Fibroblast of skin of scalp (primary cell): ENCODE measurements at places on chromosomes 6 and 20.

DNA sequence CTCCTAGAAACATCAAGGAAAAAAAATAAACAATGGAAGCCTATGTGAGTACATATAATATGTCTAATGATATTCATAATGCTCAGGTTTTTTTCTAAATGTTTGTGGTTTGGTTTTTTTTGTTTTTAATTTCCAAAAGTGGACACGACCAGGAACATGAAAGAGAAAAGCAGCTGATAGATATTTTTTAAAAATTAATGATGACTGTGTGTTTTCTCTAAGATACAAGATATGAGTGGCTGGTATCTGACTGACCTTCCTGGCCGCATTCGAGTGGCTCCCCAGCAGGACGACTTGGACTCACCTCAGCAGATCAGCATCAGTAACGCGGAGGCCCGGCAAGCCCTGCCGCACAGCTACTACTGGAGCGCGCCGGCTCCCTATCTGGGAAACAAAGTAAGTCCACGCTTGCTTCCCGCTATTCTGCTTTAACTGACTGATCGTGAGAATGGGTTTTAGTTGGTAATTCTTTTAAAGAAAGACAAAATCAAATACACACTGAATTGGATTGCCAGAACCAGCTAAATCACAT is 309.6 kb downstream of the LAMA2 start:
- DNase-seq, result no peak

- DNase-seq, result peak; percentile 90
Measured at GRCh38 chr6:113447088-113447831, 409.9 kb upstream of the MARCKS start.

GRCh38 chr6:28863604-28864325 is 60.0 kb downstream of the TRIM27 start:
- peak; percentile 85 for DNase-seq

DNA sequence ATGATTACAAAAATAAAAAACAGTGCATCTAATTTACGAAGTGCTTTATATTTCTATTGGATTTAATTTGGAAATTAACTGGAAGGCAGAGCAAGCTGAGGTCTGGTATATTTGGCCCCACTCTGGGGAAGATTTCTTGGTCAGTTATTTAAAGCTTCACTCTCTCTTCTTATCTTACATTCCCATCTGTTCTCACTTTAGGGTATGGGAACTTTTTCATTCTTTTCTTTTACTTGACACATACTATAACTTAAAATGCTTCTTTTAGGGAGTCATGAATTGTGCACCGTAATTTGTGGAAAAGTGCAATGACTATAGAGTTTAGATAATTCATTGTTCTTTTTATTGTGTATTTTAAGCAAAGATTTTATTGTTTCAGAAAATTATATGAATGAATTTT is 170.4 kb downstream of the BCKDHB start:
- peak; percentile 30 for DNase-seq

- DNase-seq, result no peak
Measured at GRCh38 chr20:26308961-26309360, 612.3 kb upstream of the ZNF337 start.

DNA sequence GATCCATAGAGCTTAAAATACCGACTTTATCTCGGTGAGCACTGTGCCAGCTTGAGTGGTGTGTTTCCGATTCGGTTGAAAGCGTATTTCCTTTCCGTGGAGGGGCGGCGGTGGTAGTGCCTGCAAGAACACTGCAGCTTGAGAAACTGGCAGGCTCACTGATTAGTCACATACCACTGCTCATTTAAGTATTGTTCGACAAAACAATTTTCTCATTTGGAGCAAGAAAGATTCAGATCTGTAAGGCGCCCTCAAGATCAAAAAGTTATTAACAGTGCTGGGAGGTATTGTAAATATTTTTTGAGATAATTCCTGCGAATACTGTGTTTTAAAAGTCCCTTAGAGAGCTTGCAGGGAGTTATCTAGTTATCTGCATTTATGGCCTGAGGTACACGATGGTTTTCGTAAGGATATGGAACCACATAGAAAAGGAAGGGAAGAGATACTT is 1.3 kb downstream of the MAPK14 start:
- peak; percentile 57 for DNase-seq

DNA sequence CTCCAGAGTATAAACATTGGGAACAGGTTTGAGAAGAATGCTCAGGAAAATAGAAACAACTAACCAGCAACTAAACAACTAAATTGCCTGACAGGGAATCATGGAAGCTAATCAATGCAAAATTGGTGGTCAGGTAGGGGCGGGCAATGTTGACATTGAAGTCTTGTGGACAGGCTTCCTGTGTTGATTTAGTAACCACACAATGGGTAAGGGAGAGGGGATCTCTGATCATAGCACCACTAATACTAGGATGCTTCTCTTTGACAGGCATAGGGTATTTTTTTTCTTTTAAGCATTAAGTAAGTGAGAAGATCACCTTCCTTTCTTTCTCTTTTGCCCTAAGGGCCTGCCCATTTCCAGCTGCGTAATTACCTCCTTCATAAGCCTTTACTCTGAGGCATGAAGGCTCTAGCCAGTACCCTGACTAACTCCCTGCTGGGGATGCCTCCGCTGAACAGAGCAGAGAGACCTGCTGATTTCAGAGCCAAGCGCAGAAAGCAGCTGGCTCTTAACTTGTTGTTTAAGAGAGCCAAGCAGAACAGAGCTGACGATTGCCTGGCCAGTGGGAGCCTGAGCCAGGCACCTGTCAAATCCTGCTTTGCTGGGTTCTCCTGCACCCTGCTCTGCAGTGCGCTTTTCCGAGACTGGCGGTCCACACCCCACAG is 118.7 kb downstream of the BMP2 start:
- DNase-seq, result no peak

GRCh38 chr6:136463743-136464142 is 86.5 kb downstream of the MAP7 start:
- no peak for DNase-seq

DNA sequence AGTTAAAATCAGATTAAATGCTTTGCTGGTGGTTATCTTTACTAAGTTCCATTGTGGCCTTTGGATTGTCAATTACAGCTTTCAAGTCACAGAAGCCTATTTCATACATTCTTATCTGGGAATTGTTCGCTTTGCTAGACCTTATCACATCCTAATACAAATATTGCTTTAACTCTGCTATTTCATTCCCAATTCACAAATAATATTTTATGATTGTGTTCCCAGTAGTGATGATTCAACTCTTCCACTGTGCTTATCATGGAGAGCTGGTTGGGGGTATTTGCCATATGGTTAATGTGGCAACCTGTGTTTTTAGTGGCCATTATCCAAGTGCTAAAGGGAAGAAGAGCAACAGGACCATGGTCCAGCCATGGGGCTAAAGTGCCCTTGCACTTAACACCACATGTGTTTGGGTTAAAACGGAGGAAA is 72.9 kb upstream of the GLP1R start:
- DNase-seq, result no peak

- DNase-seq, result no peak
Measured at GRCh38 chr6:134817448-134817847, 132.5 kb downstream of the ALDH8A1 start.

DNA sequence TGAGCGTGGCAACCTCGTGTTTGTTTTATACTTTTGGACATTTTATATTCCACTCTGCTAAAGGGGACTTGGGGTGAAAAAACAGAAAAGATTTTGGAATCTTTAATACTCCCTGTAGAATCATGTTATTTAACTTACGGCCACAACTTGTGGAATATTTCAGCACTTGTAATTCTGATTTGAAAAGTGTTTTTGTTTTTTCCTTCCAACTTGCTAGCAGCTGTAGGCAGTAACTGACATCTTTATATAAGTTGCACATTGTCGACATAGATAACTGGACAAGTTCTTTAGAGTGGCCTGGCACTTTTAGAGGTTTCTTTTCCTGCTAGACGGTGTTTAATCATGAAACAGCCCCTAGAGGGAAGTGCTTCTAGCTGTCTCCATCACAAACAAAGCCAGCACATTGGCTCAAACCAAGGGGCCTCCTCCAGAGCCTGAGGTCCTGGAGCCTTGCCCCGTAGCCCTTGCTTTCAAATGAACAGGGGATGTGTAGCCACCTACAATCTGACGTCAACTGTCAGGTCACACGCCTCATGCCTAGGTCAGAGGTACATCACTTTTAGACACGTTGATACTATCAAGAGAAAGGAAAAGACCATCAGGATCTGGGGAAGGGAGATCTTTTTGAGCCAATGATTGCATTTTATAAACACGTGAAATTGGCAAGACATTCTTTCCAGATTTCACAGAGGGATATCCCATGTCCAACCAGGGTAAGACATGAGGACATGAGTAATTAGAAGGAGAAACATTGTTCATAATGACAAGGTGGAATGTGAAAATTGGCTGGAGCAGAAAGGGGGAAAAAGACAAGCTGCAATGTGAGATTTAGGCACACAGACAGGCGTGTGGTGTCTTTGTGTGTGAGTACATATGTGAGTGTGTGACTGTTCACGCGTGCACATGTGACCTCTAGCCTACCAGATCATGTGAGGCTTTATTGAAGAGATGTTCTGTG is 92.1 kb downstream of the TXNDC5 start:
- DNase-seq, result peak; percentile 18

GRCh38 chr6:34039943-34040342 is 105.9 kb downstream of the GRM4 start:
- no peak for DNase-seq

DNA sequence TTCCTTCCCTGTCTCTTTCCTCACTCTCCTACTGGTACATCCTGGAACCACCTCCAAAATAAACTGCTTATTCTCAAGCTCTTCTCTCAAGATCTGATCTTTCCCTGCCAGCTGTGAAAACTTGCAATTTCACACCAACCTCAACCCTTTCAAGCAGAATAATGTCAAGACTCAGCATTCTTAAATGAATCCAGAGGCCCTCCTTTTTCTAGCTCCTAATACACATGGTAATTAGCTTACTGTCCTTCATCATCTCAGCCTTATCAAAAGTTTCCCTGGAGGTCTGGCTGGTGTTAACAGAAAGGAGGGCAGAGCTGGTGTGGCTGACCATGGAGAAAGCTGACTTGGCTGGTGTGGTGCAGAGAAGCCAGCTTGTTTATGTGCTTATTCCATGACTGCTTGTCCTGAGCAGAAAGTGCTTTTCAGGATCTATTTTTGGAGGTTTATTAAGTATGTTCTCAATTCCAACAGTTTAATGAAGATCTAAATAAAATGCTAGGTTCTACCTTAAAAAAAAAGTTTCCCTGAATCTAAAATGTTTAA is 50.5 kb downstream of the CFAP61 start:
- no peak for DNase-seq

- peak; percentile 85 for DNase-seq
Measured at GRCh38 chr20:38173237-38174156, 8.4 kb upstream of the TGM2 start.

- no peak for DNase-seq
Measured at GRCh38 chr6:87806099-87806498, 104.1 kb upstream of the AKIRIN2 start.

DNA sequence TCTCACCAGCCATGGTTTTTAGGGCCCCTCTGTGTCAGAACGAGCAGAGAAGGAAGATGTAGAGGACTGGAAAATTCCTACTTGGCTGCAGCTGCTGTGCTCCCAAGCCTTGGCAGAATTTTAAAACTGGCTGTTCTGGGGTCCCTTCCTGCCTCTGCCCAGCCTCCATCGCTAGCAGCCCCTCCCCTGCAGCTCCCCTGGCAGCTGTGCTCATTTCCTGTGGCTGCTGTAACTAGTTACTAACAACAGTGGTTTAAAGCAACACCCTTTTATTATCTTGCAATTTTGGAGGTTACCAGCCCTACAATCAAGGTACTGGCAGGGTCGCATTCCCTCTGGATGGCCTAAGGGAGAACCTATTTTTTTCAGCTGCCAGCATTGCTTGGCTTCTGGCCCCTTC is 3.7 kb upstream of the CST11 start:
- DNase-seq, result no peak

DNA sequence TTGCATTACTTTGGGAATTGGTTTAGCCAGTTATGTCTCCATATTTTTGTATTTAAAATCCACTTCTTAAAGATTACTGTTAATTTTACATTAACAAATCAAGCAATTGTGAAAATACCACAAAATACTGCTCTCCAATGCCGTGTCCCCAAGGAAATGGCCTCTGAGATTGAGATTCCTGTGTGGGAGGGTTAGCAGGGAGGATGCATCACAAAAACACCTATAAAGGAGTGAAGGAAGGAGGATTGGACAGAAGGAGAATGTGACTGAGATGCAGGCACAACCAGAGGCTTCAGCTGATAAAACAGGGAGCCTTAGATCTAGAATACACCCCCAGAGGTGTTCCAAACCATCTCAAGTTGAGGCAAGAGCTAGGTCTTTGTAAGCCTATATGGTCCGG is 34.2 kb upstream of the NKAIN2 start:
- no peak for DNase-seq

GRCh38 chr6:101015541-101015940 is 134.4 kb upstream of the ASCC3 start:
- DNase-seq, result no peak

- DNase-seq, result no peak
Measured at GRCh38 chr20:46573788-46574584, 23.5 kb upstream of the OCSTAMP start.

GRCh38 chr20:16350465-16350864 is 222.8 kb downstream of the KIF16B start:
- peak; percentile 5 for DNase-seq

DNA sequence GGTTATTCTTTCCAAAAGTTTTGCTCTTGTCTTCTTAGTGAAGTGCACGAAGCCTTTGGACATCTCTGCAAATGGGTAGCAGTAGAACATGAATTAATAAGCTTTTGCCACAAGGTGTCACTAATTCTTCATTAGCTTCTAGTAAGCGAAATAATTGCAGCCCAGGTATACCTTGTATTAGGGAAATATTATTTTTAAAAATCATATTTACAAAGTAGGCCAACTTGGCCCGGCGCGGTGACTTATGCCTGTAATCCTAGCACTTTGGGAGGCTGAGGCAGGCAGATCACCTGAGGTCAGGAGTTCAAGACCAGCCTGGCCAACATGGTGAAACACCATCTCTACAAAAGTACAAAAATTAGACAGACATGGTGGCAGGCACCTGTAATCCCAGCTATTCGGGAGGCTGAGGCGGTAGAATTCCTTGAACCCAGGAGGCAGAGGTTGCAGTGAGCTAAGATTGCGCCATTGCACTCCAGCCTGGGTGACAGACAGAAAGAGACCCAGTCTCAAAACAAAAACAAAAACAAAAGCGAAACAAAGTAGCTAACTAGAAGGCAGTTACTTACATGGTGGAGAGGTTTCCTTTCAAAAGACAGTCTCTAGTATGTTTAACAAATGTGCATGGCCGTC is 8.8 kb upstream of the RSPH3 start:
- DNase-seq, result peak; percentile 16

GRCh38 chr6:41594326-41594725 is 43.9 kb upstream of the MDFI start:
- DNase-seq, result peak; percentile 72

DNA sequence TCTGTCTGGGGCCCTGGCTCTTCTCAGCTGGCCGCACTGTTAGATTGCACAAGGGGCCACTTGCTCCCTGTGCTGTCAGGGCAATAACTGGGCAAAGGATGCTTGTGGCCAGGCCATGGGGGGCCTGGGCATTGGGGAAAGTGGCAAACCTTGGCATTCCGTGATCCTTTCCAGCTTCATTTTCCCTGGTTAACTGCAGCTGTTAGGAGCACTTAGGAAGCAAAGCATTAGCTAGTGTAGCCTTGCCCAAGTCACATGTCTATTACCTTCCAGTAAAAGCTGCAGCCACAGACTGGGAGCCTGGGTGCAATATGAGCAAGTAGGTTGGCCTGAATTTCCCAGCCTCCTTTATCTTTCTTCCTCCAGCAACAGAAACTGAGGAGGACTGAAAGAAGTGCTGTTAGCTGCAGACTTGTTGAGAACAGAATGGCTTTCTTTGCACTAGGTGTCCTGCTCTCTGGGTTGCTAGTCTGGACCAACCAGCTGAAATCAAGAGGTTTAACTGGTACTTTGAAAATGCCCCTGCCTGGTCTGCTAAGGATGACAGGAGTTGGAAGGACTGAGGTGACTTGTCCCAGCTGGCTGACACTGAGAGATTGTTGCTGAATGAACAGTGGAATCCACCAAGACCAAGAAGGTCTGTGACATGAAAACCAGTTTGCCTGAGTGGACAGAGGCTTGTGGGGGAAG is 312.3 kb upstream of the SUPT3H start:
- DNase-seq, result no peak
